ENCODE measurements at places on chromosomes 4 and X. TPM values are rescaled to one million over a fixed set of nuclear protein-coding genes. Genes with fewer than 3 reads are reported as not detected.

DNA sequence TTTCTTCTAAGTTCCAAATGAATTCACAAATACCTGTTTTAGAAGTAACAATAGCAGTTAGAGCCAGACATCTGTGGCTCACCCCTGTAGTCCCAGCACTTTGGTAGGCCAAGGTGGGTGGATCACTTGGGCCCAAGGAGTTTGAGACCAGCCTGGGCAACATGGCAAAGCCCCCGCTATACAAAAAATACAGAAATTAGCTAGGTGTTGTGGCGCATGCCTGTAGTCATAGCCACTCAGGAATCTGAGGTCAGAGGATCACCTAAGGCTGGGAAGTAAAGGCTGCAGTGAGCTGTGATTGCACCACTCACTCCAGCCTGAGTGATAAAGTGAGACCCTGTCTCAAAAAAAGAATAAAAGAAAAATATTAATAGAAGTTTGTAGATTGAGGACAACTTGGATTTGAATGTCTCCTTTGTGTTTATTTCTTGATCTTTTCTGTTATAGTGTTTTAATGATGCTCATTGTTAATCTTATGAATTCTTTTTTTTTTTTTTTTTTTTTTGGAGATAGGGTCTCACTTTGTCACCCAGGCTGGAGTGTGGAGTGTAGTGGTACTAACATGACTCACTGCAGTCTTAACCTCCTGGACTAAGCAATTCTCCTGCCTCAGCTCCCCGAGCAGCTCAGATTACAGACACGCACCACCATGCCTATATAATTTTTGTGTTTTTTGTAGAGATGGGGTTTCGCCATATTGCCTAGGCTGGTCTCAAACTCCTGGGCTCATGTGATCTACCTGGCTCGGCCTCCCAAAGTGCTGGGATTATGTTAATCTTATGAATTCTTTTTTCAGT, 30.7 kb upstream of the RAPGEF2 start:
- no peak for DNase-seq

DNA sequence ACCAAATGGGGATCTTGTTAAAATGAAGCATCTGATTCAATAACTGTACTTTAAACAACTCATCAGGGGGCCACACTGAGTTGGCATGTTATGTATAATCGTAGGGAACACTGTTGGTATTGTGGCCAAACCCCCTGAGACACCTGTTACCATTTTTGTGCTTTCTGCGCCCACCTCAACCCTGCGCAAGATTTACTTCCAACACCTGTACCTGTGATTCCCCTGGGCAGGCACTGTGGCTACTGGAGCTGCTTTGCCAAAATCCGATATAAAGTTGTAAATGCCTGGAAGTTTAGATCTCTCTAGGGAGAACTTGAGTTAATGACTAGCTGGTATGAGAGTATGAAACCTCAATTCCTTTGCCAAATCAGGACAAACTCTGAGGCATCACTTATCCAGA, 259.8 kb upstream of the ATOH1 start:
- DNase-seq: no peak

The RAB39B gene
- 0.13 TPM for total RNA-seq

- DNase-seq: no peak
Measured at GRCh38 chr4:134537701-134538100, 336.1 kb upstream of the PABPC4L start.

DNA sequence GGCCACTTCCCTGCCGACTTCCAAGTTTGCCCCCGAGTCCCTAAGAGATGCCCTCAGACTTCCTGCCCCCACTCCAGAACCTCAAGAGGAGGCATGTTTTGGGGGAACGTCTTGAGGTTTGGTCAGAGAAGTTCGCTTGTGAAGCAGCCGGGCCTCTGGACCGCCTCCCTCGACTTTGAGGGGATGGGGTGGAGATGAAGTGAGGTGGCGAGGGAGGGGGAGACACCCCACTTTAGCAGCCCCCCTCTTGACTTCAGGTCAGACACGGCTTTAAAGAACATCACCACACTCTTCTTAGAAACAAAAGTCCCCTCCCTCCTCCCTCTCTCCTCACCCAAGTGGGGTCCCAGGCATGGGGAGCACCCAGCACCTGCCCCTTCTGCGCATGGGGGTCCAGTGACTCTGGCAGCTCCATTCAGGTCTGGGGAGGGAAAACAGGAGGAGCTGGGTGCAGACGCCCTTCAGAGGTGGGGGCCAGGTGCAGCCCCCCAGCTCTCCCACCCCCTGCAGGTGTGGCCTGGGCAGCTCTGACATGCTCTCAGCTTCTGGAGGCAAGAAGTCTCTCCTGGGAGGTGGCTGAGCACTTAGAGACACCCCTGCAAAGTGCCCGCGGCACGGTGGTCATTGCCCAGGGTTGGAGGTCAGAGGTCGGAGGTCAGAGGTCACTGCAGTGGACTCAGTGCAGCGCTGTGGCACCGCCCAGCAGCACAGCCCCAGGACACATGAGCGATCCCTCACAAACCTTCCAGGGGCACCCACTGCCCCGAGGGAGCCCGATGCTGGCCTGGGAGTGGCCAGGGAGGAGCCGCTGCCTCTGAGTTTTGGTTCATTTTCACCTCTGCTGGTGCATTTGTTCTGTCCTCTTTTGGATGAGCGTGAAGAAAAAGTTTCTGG, 108.8 kb downstream of the CPZ start:
- no peak for DNase-seq

- peak; percentile 49 for DNase-seq
Measured at GRCh38 chrX:104113222-104113965, 1.1 kb downstream of the ZCCHC18 start.

GRCh38 chr4:16206301-16206700, 20.0 kb downstream of the TAPT1 start:
- no peak for DNase-seq

DNA sequence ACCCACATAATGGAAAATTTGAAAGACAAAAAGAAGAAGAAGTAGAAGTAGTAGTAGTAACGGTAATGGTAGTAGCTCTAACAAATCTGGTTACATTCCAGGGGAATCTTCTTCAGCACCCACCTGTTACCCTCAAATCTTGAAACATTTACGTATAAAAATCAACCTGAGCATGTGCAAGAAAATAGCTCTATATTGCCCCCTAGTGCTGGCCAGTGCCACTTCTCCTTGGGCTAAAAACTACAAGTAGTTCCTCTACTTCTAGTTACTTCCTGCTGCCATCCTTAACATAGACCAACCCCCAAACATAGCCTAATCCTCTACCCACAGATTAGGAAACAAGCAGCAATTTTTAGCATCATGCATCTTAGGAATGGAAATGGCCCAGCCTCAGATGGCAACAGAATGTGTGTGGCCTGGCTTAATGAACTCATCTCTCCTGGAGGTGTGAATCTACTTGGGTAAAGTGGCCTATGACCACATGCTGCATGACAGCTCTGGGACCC, 3.1 kb downstream of the PDGFC start:
- DNase-seq: peak; percentile 82

DNA sequence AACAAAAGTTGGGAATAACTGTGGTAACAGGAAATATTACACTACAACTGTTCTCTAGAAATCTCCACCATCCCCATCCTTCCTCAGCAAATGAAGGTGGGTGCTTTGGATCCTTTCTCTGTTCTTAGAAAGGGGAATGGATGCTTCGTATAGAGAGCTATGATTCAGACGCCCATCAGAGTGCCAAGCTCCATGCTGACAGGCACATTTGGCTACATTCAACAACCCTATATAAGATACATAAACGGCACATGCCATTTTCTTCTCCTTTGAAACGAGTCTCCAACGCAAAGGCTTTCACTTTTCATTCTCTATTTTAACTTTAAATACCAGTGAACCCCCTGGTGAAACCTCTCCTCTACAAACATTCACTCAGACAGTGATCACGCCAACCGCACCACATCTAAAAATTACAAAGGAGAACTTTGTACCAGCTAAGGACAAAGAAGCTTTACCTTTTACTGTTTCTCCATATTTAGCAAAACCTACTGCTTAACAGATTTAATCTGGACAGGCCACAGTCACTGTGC, 172.5 kb downstream of the TSPAN5 start:
- DNase-seq: no peak

DNA sequence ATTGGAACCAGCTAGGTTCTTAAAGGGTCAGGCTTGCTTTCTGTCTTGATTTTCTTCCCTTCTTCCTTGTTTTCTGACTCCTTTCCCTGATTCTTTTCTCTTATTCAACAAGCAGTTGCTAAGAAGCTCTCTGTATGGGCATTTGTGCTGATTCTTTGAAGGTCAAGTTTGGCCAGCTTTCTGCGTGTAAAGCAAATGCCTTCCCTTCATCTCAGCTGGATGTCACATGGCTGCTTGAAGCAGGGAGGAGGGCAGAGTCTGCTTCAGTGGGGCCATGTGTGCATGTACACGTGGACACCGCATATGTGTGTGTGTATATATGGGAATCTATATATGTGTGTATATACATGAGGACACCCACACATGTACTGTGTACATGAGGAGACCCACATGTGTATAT, 139.9 kb upstream of the ATP6AP2 start:
- DNase-seq: no peak

- peak; percentile 66 for DNase-seq
Measured at GRCh38 chr4:7771541-7772507, 167.8 kb downstream of the AFAP1 start.

GRCh38 chrX:19372547-19373331, 29.0 kb downstream of the PDHA1 start:
- no peak for DNase-seq

The MAGEB2 gene
- not detected for total RNA-seq

DNA sequence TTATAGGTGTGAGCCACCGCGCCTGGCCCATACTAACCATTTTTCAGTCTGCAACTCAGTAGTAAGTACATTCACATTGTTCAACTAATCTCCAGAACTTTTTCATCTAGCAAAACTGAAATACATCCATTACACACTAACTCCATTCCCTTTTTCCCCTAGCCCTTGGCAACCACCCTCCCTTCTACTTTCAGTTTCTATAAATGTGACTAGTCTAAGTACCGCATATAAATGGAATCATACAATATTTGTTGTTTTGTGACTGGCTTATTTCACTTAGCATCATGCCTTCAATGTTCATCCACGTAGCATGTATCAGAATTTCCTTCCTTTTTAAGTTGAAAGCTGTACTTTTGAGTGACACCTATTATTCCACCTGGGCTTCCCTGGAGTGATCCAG, 44.6 kb upstream of the SETD7 start:
- no peak for DNase-seq

DNA sequence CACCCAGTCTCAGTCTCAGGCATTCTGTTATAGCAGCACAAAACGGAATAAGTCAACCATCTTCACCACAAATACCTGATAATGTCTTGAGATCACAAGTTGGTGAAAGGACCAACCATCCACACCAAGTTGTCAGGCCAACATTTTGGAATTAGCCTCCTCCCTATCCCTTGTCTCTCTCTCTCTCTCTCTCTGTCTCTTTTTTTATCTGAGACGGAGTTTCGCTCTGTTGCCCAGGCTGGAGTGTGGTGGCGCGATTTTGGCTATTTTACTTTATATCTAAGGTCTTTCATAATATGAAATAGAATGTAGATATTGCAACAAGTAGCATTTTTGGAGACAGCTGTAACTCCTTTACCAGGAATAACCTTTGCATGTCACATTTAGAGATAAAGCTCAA, 15.7 kb downstream of the ADH1A start:
- no peak for DNase-seq

GRCh38 chrX:41381685-41382084, 47.7 kb downstream of the DDX3X start:
- DNase-seq: peak; percentile 62

- DNase-seq: no peak
Measured at GRCh38 chr4:110916505-110916904, 293.6 kb upstream of the PITX2 start.

GRCh38 chr4:128853741-128854140, 44.2 kb downstream of the JADE1 start:
- no peak for DNase-seq

The MECP2 gene
- 29.7 TPM for total RNA-seq

DNA sequence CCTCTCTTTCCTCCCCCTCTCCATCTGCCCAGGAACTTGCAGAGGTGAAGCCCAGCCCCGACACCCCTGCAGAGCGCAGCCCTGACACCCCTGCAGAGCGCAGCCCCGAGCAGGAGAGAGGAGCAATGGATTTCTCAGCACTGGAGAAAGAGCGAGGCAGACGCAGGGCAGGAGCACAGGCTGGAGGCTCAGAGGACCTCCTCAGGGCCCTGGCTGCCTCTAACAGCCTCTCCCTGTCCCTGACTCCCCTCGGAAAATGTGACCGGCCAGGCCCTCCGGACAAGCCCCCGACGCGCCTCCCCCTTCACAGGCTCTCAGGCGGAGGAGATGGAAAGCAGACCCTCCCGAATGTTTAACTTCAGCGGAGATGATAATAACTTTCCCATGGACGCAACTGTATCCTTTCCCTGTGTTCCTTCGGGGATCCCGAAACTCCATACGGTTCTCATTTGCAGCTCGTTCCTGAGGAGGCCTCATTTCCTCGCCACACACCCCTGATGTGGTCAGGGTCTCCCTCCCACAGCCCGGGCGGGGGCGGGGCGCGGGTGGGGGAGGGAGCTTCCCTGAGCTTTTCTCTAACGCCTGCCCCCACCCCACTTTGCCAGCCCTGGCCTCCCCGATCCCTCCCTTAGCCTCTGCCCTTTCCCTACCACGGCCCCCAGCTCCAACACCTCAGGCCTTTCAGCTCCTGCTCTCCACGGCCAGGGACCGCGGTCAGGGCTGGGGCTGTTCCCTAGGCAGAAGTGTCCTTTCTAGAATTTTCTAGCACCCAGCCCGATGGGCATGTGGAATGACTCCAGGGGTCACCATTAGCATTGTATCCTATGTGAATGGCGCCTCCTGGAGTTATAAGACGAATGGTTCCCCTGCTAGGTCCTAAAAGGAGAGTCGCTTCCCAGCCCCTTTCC, 201.1 kb upstream of the BCOR start:
- no peak for DNase-seq

DNA sequence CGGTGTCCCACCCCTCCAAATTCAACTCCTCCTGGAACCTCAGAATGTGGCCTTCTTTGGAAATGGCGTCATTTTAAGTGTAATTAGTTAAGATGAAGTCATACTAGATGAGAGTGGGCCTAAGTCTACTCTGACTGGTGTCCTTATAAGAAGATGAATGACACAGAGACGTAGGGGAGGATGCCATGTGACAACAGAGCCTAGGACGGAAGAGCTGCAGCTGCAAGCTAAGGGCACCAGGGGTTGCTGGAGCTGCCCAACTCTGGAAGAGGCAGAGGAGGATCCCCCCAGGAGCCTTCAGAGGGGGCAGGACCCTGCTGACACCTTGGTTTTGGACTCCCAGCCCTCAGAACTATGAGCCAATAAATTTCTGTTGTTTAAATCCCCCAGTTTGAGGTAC, 115.1 kb downstream of the STK32B start:
- DNase-seq: no peak

The EGF gene
- 2.8 TPM for total RNA-seq

DNA sequence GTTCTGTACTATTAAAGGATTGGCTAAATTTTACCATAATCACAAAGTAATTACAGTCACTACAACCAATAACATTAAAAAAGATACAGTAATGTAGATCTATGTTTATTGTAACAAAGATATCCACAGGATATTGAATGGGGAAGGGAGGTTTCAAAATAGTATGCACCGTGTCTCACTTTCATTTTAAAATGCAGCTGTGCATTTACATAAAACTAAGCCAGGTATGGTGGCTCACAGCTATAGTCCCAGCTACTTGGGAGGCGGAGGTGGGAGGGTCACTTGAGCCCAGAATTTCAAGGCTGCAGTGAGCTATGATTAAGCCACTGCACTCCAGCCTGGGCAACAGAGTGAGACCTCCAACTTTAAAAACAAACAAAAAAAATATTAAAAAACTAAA, 8.5 kb downstream of the SRP72 start:
- DNase-seq: no peak

The ABCG2 gene
- 18.8 TPM for total RNA-seq
